Heart left ventricle (tissue), 16 donors: ENCODE measurements at places on chromosomes 5 and 9. TPM values are rescaled to one million over a fixed set of nuclear protein-coding genes. Genes with fewer than 3 reads are reported as not detected.

- no peak overlapping the region for H3K4me3 ChIP-seq
- H3K36me3 ChIP-seq = no peaks in the 10 kb centered on the region
- DNase-seq = no peak
- no peak overlapping the region for H3K27ac ChIP-seq
- no peaks in the 10 kb centered on the region for H3K27me3 ChIP-seq
These were observed 13.9 kb downstream of the MROH2B start for GRCh38 chr5:41057231-41057630.

The WNT8A gene
- not detected for polyA plus RNA-seq

The KCNN2 gene
- polyA plus RNA-seq = 9.6 TPM

DNA sequence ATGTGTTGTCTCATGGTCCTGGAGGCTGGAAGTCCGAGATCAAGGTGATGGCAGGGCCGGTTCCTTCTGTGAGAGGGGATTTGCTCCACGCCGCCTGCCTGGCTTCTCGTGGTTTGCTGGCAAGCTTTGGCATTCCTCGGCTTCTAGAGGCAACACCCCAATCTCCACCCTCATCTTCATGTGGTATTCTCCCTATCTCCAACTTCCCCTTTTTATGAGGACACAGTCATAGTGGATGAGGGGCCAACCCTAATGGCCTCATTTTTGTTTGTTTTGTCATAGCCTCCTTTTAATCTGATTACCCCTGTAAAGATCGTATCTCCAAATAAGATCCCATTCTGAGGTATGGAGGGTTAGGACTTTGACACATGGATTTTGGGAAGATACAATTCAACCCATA, 41.7 kb upstream of the CLK4 start:
- no peak for DNase-seq
- H3K27ac ChIP-seq = no peak overlapping the region
- H3K36me3 ChIP-seq = no peaks in the 10 kb centered on the region
- H3K27me3 ChIP-seq = peaks cover 3% of the 10 kb centered on the region
